ENCODE measurements at places on chromosomes 11 and 22.

DNA sequence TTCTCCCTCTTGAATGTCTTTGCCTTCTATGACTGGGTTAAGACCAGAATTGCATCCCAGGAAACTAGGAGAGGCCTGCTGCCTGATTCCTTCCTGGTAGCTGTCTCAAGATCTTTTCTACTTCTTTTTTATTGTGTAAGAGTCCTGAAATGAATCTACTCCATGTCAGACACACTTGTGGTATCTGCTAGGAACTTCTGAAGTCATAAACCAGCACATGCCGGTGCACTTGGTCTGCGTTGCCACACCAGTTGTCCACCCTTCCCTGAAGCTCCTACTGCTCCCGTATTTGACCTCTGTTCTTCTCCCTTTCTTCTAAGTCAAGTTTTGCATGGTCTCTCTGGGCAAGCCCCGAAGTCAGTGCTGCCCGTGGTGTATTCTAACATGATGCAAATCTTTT, 644.2 kb downstream of the ETS1 start:
- no peak for DNase-seq

DNA sequence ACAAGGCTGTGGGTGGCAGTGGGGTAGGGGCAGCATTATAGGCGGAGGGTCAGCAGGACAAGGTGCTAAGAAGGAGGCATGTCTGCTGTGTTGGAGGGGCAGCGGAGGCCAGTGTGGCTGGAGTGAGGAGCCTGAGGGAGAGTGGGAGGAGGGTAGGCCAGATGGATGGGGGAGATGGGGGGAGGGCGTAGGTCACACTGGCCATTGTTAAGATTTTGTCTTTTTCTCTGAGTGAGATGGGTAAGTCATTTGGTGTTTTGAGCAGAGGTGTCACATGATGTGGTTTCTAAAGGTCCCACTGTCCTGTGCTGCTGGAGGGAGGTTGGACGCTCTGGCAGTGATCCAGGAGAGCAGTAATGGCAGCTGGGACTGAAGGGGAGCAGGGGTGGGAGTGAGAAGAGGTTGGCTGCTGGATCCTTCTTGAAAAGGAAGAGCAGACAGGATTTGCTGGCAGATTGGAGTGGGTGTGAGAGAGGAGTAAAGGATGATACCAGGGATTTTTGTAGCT, 9.8 kb downstream of the PPP6R3 start:
- peak; percentile 32 for DNase-seq

GRCh38 chr11:116693102-116693570, 79.7 kb downstream of the BUD13 start:
- no peak for DNase-seq

GRCh38 chr11:12678991-12679390, 4.8 kb downstream of the TEAD1 start:
- no peak for DNase-seq

GRCh38 chr11:34313099-34313517, 44.7 kb downstream of the ABTB2 start:
- DNase-seq = no peak

DNA sequence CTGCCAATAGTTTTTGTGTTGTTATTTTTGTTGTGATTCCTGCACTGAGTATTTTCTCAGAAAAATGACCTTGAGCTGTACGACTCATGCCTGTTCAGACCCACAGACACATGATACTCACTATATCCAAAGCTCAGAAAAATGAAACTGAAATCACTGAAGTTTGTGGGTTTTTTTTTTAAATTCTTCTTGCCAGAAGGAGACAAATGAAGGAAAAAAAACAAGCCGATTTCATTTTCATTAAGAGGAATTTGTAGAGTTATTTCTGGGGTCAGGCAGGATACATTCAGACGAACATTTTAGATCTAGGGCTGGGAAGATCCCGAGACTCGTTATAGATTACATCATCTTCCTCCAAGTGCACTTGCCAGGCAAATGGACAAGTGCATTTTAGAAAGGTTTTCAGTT, 60.4 kb downstream of the BMAL1 start:
- DNase-seq = peak; percentile 6

GRCh38 chr11:68206211-68206610, 6.9 kb downstream of the KMT5B start:
- peak; percentile 78 for DNase-seq

- DNase-seq = no peak
Observed at GRCh38 chr11:35277827-35278226, 138.9 kb downstream of the CD44 start.

GRCh38 chr11:62607714-62608113, 4.9 kb downstream of the EML3 start:
- DNase-seq = peak; percentile 30

DNA sequence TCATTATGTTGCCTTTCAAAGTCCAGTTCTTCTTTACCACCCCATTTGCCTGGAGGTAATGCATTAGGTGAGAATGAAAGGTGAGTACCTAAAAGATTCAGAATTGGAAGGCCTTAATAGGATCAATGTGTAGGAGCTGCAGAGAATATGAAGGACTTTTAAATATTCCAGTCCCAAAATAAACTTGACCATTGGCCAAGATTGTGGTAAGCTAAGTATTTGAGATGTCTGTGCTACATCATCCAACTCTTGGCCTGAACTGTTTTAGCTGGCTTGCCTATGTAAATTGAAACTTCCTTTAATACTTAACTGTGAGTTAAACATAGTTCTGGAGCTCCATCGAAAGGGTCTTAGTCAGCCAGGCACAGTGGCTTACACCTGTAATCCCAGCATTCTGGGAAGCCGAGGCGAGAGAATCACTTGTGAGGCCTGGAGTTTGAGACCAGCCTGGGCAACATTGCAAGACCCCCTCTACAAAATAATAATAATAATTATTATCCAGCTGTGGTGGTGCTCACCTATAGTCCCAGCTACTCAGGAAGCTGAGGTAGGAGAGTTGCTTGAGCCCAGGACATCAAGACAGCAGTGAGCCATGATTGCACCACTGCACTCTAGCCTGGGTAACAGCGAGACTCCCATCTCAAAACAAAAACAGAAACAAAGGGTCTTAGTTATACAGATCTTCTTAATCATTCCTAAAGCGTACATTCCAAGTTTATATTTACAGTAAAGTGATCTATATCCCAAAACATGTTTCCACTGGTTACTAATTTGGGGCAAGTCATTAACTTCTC, 29.8 kb downstream of the MTMR3 start:
- no peak for DNase-seq

- no peak for DNase-seq
Observed at GRCh38 chr22:31477329-31477728, 12.3 kb downstream of the EIF4ENIF1 start.

DNA sequence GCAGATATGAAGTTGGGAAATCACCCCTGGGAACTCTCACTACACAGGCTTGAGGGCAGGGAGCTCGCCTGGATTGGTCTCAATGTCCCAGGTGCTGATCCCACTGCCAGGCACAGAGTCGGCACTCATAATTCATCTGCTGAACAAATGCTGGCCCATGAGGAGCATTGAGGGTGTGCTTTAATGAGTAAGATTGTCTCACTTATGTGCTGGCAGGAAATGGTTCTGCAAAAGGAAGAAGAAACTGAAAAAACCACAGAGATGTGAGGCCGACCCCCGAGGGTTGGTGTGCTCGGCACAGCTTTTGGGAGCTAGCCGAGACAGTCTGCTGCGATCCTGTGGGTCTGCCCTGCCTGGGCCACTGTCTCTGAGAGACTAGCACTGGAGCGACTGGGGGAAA, 9.4 kb downstream of the PLAAT2 start:
- DNase-seq = no peak
